ENCODE measurements at places on chromosomes 2 and 18. TPM values are rescaled to one million over a fixed set of nuclear protein-coding genes. Genes with fewer than 3 reads are reported as not detected.

Gene TLX2
- not detected for polyA plus RNA-seq

Gene ANTXR1
- polyA plus RNA-seq = 78.6 TPM

Gene WDR35
- polyA plus RNA-seq = 5.1 TPM

Gene MC5R
- polyA plus RNA-seq = not detected

Gene EFEMP1
- polyA plus RNA-seq = 1,148 TPM

Gene C2orf66
- 0.23 TPM for polyA plus RNA-seq

Gene DSC2
- not detected for polyA plus RNA-seq

Gene CHRND
- polyA plus RNA-seq = not detected

Gene FBXO48
- 0.49 TPM for polyA plus RNA-seq

DNA sequence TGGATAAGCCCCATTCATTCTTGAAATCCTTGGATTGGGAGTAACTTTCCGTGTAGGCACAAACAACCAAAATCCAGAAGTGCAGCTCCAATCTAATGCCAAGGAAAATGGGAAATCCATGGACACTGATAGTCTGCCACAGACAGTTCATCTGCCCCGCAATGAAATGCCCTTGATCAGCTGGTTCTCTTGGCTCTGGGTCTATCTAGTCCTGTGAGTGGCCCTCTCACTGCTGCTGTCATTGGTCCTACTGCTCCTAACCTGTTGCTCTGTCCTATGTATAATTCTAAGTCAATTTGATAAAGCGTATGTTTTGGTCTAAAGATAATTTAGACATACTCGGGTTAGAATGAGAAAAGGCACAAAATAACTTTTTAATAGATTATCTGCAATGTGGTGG lies 13.7 kb upstream of the TMEM182 start:
- no peak for DNase-seq

DNA sequence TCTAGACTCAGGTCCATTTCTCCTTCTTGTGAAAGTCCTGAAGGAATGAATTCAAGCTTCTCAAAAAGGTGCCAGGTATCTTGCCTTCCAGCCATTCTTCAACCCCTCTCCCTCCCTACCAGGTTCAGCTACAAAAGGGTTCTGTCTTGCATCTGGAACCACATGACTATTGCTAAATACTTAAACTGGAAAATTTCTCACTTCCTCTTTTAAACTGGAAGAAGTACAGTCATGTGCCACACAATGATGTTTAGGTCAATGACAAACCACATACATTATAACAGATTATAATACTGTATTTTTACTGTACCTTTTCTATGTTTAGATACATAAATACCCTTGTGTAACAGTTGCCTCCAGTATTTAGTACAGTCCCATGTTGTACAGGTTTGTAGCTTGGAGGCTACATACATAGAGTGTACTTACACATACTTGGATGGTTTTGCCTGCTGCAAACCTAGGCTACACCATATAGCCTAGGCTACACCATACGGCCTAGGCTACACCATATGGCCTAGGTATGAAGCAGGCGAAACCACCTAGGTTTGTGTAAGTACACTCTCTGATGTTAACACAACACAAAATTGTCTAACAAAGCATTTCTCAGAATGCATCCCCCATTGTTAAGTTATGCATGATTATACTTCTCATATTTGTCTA lies 142.0 kb upstream of the DNMT3A start:
- no peak for DNase-seq

GRCh38 chr2:150549381-150549780 lies 61.9 kb upstream of the RND3 start:
- no peak for DNase-seq

DNA sequence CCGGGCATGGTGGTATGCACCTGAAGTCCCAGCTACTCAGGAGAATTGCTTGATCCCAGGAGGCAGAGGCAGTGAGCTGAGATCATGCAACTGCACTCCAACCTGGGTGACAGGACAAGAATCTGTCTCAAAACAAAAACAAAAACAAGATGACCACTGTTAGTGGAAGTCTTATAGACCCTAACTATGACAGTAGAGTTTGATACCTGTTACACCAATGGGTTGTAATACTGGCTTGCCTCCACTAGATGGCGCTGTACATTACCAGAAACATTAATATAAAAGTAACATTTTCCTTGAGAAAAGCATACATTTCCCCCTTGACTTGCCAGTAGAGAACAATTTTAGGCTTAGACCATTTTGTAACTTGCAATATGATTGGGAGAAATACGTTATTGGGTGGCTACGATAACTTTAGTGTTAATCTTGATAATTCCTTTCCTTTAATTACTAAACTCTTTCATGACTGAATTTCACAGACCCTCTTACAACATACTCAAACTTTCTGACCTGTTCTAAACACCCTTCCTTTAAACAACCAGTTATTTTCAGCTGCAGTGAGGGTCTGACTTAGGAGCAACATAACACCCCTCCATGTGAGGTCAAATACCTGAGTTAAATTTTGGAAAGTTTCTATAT lies 19.5 kb downstream of the SLC25A52 start:
- DNase-seq = no peak
